ENCODE measurements at places on chromosomes 5 and 9.

- no peak for DNase-seq
These were observed 13.1 kb upstream of the ZNF79 start for GRCh38 chr9:127411122-127411521.

DNA sequence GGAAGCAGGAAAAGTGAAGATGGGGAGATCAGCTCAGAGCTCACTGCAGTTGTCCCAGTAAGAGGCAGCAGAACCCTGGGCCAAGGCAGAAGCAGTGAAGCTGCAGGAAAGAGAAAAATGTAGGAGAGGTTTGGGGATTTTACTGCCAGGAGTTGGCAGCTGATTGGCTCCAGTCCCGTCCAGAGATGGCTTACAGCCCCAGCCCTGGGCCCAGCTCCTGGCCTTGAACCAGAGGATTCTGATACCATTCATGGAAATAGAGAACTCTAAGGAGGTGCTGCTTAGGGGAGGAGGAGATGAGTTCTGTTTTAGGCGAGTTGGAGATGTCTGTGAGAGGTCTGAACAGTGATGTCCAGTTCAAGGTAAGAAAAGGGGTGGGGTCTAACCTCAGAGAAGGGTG, 4.6 kb downstream of the MORN5 start:
- no peak for DNase-seq

GRCh38 chr9:137515338-137515724, 34.9 kb downstream of the PNPLA7 start:
- no peak for DNase-seq

- DNase-seq = no peak
These were observed 85.8 kb downstream of the SECISBP2 start for GRCh38 chr9:89404074-89404473.

DNA sequence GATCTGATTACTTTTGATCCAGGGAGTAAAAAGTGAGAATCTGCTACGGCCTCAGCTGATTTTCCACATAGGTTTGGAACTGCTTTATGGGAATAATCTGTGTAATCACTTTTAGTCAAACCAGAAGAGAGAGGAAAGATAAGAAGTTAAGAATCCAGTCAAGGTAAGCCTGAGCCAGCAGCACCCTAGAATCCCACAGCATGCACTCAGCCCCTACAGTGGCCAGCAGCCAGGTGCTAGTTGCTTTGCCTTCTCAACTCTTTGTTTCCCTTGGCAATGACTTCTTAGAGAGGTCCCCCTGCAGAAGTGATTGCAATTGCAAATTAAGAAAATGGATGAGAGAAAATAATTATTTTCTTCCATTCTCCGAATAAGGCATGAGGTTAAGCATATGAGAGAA, 59.7 kb upstream of the TMED7 start:
- no peak for DNase-seq

DNA sequence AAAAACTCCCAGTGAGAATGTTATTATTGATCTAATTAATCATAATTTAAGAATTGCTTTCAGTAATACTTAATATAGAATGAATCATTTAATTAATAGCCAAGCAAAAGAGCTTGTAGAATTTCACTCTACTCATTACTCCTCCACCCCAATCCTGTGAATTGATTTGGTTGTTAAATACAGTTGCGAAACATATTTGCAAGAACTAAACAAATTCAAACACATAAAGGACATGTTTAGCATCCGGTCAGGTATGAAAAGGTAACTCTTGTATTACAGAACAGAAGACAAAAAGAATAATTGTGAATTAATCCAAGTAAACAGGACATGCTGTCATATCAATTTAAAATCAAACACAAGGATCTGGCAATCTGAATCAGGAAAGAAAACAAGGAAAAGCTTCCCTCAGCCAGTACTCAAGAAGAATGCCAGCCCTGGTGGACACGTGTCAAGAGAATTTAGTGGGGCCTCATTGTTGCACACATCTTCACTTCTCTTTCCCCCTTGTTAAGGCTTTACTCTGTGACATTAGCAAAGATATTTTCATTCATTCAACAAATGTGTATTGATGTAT, 89.4 kb upstream of the SLC12A2 start:
- no peak for DNase-seq

DNA sequence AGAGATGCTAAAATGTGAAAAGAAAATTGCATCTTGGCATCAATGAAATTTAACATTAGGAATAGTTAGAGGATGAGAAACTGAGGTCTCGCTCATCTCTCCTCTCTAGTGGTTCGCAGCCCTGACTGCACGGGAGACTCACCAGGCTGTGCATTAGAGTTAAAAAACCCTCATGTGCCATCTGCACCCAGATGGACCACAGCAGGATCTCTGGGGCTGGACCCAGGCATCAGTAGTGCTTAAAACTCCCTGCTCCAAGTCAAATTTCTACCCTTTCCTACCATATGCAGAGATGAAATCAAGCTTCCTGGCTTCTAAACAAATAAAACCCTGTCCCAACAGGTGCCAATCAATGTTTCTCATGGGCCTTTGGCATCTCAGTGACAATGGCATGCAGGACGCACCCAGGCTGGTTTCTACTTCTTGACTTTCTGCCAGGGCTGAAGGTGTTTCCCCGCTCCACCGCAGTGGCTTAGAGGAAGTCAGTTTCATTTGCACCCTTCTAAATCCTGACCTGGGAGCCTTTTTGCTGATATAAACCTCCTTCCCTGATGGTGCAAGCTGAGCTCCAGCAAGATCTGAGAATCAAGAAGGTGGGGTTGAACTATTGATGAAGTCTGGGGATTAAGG, 132.6 kb downstream of the NSG2 start:
- no peak for DNase-seq

All from HAP-1 (cell line).